ENCODE measurements at places on chromosomes 12 and 14.

DNA sequence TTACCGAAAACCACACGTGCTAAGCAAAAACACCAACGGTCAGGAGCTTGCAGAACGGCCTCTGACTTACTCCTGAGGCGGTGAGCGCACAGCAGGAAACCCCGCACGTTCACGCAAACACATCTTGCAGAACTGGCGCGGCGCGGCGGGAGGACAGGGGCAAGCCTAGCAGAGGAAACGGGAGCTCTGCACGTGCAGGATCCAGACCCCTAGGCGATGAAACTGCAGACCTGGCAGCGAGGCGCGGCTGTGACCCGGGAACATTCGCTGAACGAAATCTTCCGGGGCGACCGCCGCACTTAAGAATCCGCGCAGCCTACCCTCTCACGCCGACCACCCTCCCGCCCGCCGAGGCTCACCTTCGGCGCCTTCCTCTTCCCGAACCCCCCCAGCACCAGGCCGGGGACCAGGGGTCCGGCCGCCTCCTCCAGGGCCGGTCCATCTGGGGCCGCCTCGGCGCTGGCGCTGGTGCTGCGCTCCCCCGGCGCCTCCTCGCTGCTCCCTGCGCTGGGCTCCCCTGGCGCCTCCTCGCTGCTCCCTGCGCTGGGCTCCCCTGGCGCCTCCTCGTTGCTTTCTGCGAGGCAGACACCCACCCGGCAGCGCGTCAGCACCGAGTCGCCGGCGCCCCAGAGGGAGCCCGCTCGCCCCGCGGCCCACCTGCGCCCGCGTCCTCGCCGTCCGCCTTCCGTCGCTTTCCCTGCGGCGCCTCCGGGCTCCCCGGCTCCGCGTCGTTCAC is 615 bp downstream of the DDX51 start:
- DNase-seq: peak; percentile 47

GRCh38 chr12:8156416-8156815 is 399 bp upstream of the ZNF705A start:
- DNase-seq: no peak

DNA sequence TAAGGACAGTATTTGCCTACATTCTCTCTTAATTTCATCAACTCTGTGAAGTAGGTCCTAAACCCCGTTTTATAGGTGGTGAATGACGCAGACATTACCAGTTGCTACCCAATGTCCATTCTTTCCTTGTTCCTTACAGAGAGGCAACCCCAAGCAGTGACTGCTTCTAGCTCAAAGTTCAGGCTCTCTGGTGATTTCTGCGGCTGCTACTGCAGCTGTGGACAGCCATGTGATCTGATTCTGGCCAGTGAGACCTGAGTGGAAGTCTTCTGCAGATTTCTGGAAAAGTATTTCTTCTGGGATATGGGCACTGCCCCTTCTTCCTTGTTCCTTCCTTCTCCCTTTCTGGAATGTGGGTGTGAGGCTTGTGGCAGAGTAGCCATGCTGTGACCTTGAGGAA is 82.9 kb downstream of the ARF6 start:
- DNase-seq: no peak

- DNase-seq: no peak
Observed at GRCh38 chr12:21618566-21618965, 13.9 kb upstream of the GYS2 start.

DNA sequence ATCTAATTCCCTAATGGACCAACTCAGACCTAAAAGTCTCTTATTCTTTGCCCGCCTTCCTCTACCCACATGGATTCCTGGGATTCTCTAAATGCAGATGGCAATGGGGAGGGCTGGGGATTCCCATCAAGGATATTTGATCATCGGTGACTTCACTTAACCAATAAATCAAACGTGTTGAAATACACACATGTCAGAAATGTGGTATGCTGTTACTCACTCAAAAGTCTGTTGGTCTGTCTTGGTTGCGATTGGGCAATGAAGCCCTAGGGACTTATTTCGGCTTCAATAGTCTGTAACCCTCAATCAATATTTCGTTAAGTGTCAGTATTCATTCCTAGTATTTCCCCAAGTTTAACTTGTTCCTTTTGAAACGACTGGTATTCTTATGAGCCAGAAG is 117.2 kb upstream of the DIO3 start:
- no peak for DNase-seq

GRCh38 chr14:31677630-31678029 is 116.4 kb downstream of the NUBPL start:
- no peak for DNase-seq

- DNase-seq: no peak
Observed at GRCh38 chr14:61520576-61520975, 174.7 kb upstream of the HIF1A start.

GRCh38 chr12:66571361-66571915 is 107.4 kb downstream of the GRIP1 start:
- no peak for DNase-seq

- DNase-seq: no peak
Observed at GRCh38 chr12:3441435-3441834, 49.6 kb upstream of the PRMT8 start.

DNA sequence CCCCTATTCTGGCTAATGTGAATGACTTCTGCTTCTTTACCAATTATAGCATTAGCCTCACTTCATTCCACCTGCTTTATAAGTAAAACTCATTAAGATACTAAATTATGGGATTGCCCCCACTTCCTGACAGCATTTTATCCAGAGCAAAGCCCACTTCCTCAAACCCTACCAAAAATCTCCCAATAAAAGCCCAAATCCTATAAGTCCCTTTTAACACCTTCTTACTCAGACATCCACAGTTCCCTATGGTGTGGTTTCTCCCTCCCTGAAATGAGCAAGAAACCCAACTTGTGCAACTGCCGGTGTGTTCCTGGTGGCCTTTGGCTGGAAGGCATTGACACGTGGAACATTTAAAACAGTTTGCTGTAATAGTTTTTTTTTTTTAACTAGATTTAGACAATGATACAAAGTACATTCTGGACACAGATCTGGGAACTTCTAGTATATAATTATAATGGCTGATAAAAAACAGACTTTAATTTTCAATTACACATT is 53.1 kb downstream of the BRMS1L start:
- DNase-seq: no peak

DNA sequence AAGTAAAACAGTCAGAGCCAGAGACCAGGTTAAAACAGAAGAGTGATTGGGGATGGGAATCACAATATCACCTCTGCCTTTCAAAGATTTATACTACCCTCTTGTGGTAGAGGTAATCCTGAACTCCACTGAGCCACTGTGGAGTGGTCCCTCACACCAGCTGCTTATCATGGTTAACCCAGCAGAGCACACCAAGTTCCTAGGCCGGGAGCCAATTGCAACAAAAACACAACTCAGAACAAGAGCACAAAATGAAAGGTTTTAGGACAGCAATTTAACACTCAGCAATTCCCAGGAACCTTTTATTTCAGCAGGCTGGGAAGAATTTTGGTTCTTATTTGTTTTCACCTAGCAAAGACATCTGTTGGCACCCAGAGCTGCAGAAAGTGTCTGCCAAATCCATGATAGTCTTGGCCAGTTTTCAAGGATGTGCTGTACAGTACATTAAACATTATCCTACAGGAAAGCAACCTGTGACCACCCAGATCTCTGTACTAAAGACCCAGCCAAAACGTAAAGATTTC is 220.5 kb upstream of the ATXN7L3B start:
- DNase-seq: no peak
